ENCODE measurements at places on chromosomes 3 and 15.

GRCh38 chr3:62604298-62604697, 230.9 kb upstream of the FEZF2 start:
- DNase-seq = peak; percentile 10

- no peak for DNase-seq
These were observed 64.3 kb downstream of the RYK start for GRCh38 chr3:134186391-134186790.

GRCh38 chr15:84914909-84915605, 30.6 kb downstream of the SLC28A1 start:
- DNase-seq = peak; percentile 60

- no peak for DNase-seq
These were observed 18.8 kb upstream of the NRROS start for GRCh38 chr3:196620684-196621083.

GRCh38 chr3:178669758-178670157, 133.5 kb downstream of the KCNMB2 start:
- DNase-seq = no peak

- DNase-seq = no peak
These were observed 4.4 kb upstream of the FURIN start for GRCh38 chr15:90863987-90864386.

- no peak for DNase-seq
These were observed 125.9 kb upstream of the SMAD3 start for GRCh38 chr15:66939451-66940023.

DNA sequence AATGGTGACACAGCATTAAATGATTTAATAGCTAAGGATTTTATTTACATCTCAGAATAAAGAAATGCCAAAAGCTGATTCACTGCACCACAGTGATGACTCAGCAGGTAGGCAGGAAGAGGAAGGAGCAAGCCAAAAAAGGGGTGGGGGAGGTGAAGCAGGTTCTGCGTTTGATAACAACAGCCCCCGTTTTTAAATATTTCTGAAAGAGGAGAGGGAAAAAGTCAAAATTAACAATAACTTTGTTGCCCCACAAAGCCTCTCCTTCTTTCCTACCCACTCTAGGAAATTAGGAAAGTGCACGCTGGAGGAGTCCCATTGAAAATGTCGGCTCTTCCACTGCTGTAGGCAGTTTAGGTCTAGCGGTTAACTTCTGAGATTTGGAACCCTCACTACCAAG, 9.9 kb upstream of the CCDC54 start:
- no peak for DNase-seq

GRCh38 chr3:162213956-162214355, 717.3 kb downstream of the OTOL1 start:
- no peak for DNase-seq

- no peak for DNase-seq
These were observed 12.7 kb upstream of the CPA3 start for GRCh38 chr3:148852271-148852992.

DNA sequence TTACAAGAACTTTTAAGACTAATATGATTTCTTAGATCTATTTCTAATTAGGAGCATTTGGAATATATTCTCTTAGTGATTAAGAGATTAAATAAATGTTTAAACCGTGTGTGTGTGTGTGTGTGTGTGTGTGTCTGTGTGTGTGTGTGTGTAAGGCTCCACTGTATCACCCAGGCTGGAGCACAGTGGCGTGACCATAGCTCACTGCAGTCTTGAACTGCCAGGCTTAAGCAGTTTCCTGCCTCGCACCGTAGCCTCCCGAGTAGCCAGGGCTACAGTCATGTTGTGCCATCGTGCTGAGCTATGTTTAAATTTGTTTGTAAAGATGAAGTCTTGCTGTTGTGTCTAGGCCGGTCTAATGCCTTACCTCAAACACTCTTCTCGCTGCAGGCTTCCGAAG, 109.4 kb downstream of the KLHL25 start:
- DNase-seq = no peak

DNA sequence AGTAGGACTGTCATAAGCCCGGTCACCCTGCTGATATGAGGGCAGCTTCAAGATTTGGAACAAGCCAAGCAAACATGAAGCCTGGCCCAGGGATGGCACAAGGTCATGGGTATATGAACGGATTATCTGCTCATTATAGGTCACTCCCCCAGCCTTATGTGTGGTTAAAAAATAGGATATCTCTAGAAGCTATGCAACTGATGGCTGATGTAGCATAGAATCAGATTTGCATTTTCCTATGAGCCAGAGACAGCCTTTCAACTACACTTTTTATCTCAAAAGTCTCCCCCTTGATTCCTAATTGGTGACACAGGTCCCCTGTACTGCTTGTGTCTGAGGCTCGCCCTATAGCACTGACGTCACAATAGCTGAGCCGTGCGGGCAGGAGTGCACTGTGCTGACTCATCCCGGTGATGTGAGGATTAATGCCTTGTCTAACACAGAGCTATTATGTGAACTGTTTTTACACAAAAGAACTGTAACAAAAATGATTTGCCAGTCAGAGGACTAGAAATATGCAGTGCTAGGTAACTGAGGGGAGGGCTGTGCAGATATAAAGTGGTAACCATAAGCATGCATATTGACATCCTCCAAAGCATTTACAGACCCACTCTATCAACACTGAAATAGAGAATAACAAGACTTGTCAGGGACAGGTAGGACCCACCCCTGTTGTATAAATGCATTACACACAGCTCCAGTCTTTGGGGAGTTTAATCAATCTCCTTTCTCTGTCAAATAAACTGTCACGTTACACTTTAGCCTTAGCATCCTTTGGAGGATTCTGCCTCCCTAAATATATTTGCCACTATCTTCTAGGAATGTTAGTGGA, 204.9 kb downstream of the TIGIT start:
- DNase-seq = no peak

GRCh38 chr15:77553257-77553656, 79.5 kb downstream of the LINGO1 start:
- DNase-seq = no peak

- no peak for DNase-seq
These were observed 65.7 kb upstream of the CHMP2B start for GRCh38 chr3:87161417-87161816.

- no peak for DNase-seq
These were observed 255.2 kb downstream of the LSAMP start for GRCh38 chr3:116190095-116190494.

DNA sequence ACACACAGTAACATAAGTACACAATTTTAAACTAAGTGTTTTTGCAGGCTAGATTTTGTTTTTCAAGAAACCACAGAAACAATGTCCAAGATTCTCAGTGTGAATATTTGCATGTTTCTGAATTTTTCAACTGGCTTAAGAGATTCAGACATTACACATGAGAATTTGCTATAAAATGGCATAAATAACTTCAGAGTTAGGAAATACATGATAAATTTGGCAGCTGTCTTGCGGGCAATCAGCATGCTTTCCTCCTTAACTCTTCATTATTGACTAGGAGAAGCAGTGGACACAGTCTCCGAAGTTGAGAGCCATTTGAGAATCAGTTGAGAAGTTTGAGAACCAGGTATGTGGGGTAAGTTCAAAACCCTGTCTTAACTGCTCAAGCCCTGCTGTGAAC, 625.6 kb upstream of the SGO1 start:
- no peak for DNase-seq

- DNase-seq = no peak
These were observed 64.5 kb downstream of the ALCAM start for GRCh38 chr3:105431200-105431599.

Measured in GOT3 (cell line).